ENCODE measurements at places on chromosomes 3 and 15.

DNA sequence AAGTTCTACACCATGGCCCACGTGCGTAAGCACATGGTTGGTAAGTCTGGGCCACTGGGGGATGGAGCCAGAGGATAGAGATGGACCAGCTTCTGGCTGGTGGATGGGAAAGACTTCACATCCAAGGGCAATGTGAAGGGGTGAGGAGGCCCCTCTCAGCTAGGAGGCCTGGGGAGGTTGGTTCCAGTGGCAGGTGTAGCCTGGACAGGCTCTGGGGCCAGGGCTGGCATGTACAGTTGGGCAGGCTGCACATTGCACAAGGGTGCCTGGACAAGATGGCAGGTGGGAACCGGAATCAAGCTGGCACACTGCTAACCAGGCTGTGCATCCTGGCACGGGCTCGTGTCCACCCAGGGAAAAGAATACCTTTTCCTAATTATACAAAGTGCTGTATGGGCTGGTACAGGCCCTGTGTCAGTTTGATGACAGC, 8.1 kb downstream of the ZBTB47 start:
- DNase-seq, result no peak

GRCh38 chr3:123758081-123758564, 126.0 kb downstream of the MYLK start:
- DNase-seq, result no peak

GRCh38 chr3:98531622-98532274, at the start of gene GPR15:
GPR15 (plus strand) TSS chr3:98531978; CDS start chr3:98532034, 56 bp downstream.
- DNase-seq, result no peak

DNA sequence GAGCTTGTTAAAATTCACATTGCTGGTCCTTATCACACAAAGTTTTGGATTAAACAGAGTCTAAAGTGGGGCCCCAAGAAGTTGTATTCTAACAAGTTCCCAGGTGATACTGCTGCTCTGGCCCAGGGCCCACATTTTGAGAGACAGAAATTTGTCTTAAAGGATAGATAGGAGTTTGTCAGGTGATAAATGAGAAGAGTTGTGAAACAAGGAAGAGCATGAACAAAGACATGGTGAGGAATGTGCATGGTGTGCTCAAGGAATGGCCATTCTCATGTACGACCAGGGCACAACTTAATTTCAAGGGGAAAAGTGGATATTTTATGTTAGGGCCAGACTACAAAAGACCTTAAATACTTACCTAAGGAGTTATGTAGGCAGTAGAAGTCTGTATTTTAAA, 75.6 kb downstream of the GPR156 start:
- DNase-seq, result no peak
